NCI-H774 (cell line): ENCODE measurements at places on chromosomes 7 and 10.

DNA sequence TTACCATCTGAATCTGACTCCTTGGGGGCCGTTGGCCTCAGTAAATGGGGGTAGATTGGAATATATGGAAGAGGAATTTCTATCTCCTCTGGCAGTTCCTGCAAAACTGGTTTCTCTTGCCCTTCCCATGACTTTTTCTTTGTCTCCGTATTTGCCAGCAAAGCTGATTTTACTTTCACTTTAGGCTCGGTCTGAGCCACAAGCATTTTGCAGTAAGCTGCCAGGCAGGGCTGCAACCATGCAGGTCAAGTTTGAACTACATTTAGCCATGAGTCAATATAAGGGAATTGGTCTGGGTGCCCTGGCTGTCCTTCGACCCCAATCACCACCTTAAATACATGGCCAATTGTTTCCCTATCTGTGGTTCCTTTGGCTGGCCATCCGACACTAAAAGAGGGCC, 104.3 kb downstream of the TRIM24 start:
- DNase-seq: no peak

DNA sequence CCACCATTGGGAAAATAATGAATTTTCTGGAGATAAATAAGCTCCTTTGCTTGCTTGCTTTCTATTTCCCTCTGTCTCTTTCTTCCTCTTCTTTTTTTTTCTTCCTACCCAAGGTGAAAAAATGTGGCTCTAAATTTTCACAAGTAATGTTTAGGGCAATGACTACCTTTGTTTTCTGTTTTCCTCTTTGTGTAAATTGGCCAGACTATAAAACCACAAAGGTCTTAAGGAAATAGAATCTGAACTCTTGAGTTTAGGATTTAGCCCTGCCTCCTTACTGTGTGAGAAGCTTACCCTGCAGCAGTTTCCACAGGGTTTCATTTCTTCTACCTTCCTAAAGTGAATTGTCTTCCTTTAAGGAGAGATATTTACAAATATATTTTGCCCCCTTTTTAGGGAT, 330.4 kb downstream of the ARL4A start:
- DNase-seq: no peak

DNA sequence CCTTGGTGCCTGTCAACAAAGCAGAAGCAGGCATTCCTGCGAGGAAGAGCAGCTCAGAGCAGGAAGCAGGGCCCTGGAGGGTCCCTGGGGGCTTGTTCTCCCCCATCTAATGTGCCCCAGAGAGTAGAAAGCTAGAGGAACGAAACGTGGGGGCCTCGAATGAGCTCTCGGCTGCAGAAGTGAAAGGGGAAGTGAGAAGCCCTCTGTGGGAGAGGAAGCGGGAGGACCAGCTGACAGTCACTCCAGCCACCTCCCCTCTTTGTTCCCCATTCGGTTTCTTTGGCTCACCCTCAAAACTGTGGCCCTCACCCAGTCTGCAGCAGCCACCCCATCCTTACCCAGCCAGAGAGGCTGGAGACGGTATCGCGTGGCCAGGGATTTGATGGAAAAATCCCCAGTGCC, 25.0 kb downstream of the C10orf105 start:
- no peak for DNase-seq

GRCh38 chr7:38321515-38321944, 48.1 kb upstream of the TARP start:
- DNase-seq: no peak

DNA sequence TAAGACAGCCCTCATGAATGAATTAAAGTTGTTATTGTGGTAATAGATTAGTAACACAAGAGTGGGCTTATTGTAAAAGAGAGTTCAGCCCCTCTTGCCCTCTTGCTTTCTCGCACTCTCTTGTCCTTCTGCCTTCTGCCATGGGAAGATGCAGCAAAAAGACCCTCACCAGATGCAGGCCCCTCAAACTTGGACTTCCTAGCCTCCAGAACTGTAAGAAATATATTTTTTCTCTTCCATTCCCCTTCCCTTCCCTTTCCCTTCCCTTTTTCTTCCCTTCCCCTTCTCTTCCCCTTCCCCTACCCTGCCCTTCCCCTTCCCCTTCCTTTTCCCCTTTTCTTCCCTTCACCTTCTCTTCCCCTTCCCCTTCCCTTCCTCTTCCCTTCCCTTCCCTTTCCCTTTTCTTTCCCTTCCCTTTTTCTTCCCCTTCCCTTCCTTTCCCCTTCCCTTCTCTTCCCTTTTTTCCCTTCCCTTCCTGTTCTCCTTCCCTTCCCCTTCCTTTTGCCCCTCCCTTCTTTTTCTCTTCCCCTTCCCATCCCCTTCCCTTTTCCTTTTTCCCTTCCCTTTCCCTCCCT, 55.6 kb upstream of the TMEM248 start:
- DNase-seq: no peak

DNA sequence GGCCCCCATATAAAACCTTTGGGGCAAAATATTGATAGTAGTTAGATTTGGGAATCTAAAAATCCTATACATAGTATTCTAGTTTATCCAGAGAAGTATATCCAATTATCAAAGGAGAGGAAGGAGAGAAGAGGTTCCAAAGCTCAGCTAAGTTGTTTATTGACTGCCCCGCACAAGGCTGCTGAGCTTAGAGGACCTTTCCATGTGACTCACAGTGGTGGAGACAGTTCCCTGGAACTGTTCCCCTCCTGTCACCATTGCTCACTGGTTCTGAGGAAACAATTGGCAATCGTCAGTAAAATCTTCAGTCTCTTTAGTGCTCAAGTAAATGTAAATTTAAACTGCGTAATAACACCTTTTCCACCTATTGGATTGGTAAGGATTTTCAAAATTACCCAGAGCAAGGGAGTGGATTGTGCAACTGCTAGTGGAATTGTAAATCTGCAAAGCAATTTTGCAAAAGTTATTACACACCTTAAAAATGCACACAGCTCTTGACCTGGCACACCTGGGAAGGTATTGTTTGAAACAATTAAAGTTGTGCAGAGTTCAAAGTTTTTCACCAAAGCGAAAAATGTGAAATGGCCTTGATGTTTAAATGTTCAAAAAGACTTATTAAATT, 63.1 kb downstream of the EEPD1 start:
- no peak for DNase-seq

DNA sequence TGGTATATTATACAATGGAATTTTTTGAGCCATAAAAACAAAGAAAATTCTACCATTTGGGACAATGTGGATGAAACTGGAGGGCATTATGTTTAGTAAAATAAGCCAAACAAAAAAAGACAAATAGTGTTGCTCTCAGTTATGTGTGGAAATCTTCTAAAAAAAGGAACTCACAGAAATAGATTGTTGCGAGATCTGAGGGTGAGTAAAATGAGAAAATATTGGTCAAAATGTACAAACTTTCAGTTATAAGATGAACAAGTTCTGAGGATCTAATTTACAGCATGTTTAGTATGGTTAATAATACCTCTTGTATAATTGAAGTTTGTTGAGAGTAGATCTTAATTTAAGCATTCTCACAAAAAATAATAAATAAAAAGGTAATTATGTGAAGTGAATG, 291.2 kb downstream of the KIF20B start:
- DNase-seq: no peak

DNA sequence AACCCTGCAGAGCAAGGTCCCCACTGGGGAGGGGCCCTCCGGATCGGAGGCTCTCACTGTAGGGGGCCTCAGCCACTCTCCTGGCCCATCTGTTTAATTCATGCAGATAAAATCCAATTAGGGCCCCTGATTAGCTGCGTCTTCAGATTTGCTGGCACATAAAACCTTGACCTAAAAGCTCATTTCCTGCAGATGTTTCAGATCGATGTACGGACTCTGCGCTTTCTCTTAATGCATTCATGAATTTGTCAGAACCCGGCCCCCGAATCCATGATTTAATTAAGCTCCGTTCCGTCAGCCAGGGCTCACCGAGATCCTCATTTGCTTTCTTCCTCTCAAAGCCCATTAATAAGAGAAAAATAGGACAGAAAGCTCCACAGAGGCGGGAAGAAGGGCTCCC, 40.0 kb upstream of the FOXL3 start:
- DNase-seq: no peak

DNA sequence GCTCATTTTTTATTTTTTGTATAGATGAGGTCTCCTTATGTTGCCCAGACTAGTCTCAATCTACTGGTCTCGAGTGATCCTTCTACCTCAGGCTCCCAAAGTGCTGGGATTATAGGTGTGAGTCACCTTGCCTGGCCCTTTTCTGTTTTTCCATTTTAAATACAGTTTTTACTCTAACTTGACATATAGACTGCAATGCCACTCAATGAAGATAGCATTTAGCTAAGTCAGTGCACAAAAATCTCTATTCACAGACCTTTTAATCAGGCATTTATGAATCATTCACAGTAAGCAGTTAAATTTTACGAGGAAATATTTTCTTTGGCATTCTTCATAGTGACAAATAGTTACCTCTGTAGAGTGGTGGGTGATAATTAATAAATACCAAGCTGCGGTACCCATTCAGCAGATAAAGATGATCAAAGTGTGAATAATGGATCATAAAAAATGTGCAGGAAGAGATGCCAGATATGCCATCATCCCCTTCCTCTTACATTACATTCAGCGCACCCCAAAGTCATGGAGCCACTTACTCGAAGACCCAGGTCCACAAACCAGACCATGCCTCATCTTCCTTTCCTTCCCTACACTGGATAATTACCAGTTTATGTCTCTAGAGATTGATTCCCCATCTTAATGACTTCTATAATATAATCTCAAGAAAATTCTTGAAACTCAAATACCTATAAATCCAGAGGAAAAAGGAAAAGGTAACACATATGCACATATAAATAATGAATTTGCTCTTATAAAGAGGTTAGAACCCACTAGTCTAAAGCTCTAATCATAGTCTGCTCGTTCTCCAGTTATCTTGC, 56.0 kb downstream of the UBE2H start:
- DNase-seq: no peak

DNA sequence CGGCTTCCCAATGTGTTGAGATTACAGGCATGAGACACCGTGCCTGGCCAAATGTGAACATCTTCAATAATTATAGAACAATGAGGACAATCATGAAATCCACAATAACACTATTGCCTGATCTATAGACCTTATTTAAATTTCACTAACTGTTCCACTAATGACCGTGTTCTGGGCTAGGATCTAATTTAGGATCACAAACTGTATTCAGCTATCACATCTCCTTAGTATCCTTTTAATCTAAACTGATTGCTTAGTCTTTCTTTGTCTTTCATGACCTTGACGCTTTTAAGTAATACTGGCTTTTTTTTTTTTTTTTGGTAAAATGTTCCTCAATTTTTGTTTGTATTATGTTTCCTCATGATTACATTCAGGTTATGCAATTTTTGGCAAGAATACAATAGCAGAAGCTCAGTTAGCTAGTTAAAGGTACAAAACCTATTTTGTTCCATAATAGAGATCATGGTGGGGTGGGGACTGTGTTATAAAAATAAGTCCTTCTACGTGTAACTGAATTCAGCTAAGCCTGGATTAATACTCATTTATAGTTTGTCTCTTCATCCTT, 158.4 kb downstream of the AOAH start:
- DNase-seq: no peak

GRCh38 chr10:61606959-61607907, 55.5 kb upstream of the CABCOCO1 start:
- no peak for DNase-seq

DNA sequence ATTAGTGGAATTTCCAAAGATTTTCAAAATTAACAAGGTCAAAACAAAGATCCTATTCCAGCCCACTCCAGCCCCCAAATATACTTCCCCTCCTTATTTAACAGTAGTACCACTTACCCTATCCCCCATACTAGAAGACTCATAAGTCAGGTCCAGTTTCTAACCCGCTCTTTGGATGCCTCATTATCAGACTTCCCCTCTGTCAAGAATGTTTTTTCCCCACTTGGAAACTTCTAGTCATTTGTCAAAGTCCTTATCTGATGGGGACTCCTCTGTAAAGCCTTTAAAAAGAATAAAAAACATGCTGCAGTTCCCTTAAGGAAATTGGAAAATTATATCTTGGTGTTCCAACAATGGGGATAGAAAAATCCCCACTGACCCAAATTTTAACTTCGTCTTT, 70.1 kb downstream of the IMMP2L start:
- no peak for DNase-seq

DNA sequence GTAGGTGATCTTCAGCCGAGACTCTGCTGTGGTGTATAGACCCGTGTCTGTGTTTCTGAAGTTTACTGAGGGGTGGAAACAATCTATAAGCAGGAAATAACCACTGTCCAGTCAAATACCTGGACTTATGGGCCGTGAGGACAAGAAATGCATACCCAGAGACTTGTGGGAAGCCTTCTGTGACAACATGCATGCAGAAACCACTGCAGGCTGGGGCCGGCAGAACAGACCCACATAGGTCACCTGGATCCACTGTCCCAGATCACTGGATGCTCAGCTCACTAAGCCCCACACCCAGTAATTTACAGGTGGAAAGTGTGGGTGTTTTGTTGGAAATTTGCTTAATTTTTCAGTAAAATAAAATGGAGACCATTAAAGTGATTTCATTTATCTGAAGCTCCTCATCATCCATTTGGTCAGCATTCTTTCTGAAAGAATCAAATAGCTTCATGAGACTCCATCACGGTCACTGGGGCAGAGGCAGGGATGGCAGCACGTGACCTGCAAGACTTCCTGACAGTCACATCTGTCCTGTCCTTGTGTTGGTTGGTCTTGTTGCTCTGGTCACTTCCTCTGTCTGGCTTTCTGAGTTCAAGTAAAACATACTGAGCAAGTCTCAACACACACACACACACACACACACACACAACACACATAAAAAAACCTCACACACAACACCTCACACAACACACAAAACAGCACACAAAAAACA, 108.3 kb downstream of the TNS3 start:
- no peak for DNase-seq

DNA sequence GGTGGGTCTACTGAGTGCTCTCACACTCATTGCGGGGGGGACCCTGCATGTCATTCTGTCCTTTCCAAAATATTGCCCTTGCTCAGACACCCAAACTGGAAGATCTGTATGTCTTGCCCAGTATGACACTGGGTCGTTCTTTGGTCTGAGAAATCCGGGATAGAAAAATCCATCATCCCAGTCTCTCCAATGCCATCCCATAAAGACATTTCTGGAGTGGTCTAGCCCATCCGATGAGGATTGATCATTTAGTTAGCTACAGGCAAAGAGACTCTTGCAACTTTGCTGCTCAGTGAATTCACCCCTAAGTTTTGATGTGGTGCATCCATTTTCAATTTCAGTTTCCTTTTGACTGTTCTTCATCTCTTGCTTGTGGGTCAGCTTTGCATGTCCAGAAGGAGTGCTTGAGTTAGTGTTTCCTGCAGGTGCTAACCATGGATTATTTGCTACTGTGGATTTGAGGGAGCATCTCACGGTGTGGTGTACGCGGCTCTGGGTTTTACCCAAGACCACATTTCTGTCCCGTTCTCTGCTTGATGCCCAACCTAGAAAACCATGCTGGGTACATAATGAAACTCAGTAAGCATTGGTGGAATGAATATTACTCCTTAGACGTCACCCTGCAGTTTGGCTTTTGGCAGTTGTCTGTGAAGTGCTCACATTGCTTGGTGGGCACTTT, 247.0 kb upstream of the MKI67 start:
- no peak for DNase-seq

- no peak for DNase-seq
Observed at GRCh38 chr10:43945094-43945730, 296.5 kb upstream of the ZNF32 start.
